Fibroblast of skin of right biceps (primary cell): ENCODE measurements at places on chromosomes 12 and 14.

DNA sequence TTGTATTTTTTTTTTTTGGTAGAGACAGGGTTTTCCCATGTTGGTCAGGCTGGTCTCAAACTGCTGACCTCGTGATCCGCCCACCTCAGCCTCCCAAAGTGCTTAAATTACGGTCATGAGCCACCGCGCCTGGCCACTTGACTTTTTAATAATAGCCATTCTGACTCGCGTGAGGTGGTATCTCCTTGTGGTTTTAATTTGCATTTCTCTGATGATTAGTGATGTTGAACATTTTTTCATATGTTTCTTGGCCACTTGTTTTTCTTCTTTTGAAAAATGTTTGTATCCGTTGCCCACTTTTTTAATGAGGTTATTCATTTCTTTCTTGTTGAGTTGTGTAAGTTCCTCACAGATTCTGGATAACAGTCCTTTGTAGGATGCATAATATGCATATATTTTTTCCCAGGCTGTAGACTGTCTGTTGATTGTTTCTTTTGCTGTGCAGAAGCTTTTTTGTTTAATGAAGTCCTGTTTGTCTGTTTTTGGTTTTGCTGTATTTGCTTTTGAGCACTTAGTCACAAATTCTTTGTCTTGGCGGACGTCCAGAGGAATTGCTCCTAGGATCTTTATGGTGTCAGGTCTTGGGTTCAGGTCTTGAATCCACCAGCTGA is 10.3 kb upstream of the PGAM5 start:
- peak; percentile 51 for DNase-seq

GRCh38 chr12:102746963-102747362 is 170.1 kb downstream of the PAH start:
- DNase-seq = no peak

- DNase-seq = peak; percentile 87
These were observed 6.0 kb upstream of the IL22 start for GRCh38 chr12:68259318-68259940.

GRCh38 chr12:95480230-95480629 is 6.3 kb downstream of the METAP2 start:
- peak; percentile 13 for DNase-seq

- DNase-seq = peak; percentile 32
These were observed 7.1 kb upstream of the OAS2 start for GRCh38 chr12:112971248-112971647.

DNA sequence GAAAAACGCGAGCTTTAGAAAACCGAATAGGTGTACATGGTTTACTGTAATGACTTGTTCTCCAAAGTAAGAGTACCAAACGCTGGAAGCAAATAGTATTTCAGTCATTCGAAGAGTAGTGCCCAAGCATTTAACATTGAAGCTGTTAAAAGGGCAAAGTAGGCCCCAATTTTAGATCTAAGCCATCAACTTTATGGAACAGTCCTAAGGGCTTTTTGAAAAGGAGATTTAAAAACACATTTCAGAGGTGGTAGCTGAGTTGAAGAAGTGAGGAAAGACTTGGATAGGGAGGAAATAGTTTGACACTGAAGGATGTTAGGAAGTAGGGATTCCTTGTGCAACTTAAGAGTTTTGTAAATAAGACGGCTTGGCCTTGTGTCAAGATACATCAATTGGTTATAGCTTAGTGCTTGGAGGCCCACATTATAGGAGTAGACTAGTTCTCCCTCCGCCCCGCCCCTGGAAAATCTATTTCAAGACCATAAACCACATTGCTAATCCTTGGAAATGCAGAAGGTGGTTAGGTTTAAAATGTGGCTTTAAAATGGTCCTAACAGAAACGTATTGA is 783 bp upstream of the TUBA1B start:
- DNase-seq = peak; percentile 67

DNA sequence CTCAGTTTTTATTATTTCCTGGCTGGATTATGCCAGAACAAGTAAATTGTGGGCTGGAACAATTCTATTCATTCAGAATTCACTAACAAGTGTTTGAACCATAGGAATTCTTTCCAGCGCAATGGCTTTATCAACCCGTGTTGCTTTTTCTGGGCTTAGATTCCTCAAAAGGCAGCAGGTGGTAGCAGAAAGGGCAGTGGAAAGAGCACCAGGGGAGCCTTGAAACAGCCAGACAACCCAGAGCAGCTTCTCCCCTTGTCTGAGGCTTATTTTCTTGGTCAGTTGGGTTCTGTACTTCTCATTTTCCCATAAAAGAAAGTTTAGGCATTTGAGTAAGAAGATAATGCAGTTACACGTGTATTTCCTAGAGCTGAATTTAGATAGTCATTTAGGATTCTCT is 130.7 kb downstream of the OTOGL start:
- DNase-seq = no peak

GRCh38 chr14:43786066-43786762 is 720.9 kb downstream of the FSCB start:
- no peak for DNase-seq

DNA sequence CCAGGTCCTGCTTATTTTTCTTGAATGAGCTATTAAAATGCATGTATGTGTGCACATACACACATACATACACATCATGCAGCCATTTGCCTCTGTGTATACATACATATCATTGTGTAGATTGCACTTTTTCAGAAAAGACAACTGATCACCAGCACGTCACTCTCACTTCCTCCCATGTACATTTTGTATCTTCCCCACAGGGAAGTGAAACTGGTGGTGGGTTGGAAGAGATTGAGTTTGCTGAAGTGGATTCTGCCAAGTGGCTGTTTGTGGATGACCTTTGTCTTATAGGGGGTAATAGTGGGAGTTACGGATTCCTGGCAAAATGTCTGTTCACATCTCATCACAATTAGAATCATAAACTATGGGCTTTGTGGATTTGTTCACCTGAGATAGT is 448.6 kb downstream of the RAD51B start:
- no peak for DNase-seq

- no peak for DNase-seq
These were observed 1.5 kb upstream of the ZNF641 start for GRCh38 chr12:48352157-48352760.

- no peak for DNase-seq
These were observed 101.3 kb downstream of the TMX1 start for GRCh38 chr14:51341338-51341737.

- no peak for DNase-seq
These were observed 418.8 kb downstream of the KCNH5 start for GRCh38 chr14:62626416-62626815.

DNA sequence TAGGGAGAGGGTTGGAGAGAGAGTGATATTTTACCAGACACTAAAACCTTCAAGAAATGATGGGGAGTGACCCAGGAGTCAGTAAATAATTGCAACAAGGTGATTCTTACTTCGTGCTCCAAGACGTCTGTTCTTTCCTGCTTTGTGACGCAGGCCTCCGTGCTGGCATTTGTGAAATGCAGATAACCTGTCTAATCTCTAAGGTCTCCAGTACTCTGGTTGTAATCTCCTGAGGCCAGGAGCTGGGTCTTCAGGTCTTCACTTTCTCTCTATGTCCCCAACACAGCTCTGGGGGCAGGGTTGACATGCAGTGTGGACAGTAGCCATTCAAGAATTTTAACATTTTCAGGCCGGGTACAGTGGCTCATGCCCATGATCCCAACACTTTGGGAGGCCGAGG is 53.1 kb downstream of the CD9 start:
- DNase-seq = no peak

DNA sequence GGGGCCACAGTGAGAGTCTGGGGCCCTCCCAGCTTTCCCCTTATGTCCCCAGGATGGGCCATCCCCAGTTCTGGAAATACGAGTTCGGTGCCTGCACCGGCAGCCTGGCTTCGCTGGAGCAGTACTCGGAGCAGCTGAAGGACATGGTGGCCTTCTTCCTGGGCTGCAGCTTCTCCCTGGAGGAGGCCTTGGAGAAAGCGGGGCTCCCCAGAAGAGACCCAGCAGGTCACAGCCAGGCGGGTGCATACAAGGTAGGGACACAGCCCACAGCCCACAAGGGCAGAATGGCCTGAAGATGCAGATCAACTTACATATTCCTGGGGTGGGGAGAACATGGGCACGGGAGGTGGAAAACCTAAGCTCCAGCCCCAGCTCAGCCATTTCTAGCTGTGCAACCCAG is 56.1 kb downstream of the DGLUCY start:
- no peak for DNase-seq

GRCh38 chr12:6927379-6928021 is at the start of gene ATN1:
Gene ATN1 (plus strand): TSS chr12:6927959. CDS start chr12:6934002, 6,043 bp downstream.
- peak; percentile 88 for DNase-seq

DNA sequence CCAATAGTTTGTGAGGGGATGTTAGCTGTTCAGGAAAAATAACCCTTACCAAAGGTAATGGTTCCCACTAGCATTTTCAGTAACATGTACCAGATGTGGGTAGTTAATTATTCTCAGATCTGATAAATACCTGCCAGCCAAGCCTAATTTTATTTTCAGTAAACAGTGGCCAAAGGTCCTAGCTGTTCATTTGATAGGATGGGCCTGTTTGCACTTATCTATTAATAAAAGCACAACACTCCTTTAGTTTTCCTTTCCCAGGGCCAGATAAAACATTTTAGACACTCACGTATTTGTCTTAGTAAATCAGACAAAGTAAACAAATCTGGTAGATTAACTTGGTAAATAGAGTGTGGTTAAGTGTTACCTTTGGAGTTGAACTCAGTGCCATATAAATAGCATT is 345.1 kb downstream of the RAD51B start:
- DNase-seq = no peak

- no peak for DNase-seq
These were observed 31.1 kb downstream of the MYF5 start for GRCh38 chr12:80747800-80748199.

- DNase-seq = no peak
These were observed 137.1 kb upstream of the FOXG1 start for GRCh38 chr14:28629328-28630004.

- no peak for DNase-seq
These were observed 48.8 kb downstream of the ACSM4 start for GRCh38 chr12:7352661-7353060.

DNA sequence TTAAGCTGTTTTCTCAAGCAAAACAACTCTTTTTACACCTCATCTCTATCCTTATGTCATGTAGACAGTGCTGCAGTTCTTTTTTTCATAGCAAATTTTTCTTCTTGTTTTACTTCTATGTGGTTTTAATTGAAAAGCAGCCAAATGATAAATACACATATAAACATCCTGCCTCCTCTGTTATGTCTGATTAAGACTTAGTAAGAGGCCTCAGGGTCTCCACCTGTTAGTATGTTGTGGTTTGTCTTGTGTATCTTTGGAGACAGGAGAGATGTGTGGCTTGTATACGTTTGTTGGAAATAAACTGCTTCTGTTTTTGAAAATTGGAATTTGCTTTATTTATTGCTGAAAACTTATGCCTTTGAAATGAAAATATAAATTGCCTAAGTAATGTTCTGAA is 32.0 kb downstream of the PEX5 start:
- DNase-seq = no peak

- no peak for DNase-seq
These were observed 219.1 kb downstream of the SLC41A2 start for GRCh38 chr12:104738776-104739642.

GRCh38 chr12:71748081-71748850 is 6.4 kb upstream of the RAB21 start:
- DNase-seq = no peak

GRCh38 chr12:15536446-15536845 is 214.1 kb downstream of the PTPRO start:
- DNase-seq = no peak

DNA sequence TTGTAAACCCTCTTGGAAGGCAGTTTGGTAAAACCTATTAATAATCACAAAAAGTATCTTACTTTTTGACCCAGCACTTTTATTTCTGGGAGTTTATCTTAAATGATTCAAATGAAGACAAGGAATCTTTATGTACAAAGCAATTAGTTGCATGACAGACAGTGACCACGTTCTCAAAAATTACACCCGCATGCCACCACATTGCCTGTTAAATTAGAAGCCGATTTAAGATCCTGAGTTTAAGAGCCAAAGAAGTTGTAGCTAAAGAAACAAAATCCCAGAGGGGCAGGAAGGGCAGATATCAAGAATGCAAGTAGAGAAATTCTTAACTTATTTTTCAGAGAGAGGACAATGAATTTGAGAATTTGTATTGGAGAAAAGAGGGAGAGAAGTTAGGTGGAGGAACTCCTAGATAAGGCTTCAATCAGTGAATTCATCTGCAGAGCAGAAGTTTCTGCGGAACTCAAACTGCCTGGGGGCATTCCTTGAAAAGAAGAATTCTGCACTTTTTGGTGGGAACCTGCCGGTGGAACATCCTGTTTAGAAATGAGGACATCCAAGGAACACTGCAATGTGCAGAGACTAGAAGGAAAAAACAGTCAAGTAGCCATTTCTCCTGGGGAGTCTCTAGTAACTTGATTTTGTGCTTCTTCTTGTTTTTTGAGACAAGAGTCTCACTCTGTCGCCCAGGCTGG is 1.1 kb upstream of the RIOX1 start:
- DNase-seq = no peak

GRCh38 chr12:29008786-29009185 is 140.3 kb upstream of the FAR2 start:
- DNase-seq = peak; percentile 14

GRCh38 chr12:3655328-3655900 is 97.5 kb downstream of the CRACR2A start:
- DNase-seq = peak; percentile 9

- no peak for DNase-seq
These were observed 64.4 kb downstream of the NUAK1 start for GRCh38 chr12:106074361-106074705.

- no peak for DNase-seq
These were observed 1.1 kb downstream of the C14orf93 start for GRCh38 chr14:23008831-23009230.

DNA sequence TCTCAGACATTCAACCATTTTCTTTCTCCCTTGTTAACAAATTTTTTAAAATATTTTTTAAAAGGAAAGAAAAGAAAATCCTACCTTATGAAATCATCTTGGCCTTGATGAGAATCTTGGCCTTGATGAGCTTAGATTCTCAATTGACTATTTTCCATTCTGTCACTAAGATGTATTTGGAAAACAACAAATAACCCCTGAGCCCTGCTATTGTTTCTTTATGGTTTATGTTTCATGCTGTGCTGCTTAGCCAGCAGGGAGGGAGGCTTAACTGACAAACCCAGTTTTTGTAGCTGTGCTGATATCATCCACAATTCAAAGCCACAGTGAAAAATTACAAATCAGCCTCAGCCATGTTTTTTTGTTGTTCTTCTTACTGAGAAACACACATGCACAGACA is 404.1 kb downstream of the RAD51B start:
- DNase-seq = no peak

DNA sequence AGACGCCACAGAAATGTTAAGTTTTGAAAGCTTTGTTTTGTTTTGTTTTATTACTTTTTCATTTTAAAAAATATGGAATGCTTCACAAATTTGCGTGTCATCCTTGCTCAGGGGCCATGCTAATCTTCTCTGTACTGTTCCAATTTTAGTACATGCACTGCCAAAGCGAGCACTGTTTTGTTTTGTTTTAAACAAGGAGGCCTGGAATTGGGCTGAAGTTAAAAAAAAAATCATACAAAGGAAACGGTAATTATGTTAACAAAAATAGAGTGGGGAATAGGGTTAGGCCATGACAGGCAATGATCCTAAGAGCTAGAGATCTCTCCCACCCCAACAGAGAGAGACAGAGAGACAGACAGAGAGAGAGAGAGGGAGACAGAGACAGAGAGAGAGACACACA is 57.0 kb downstream of the ZFP36L1 start:
- DNase-seq = no peak
